Left ventricle myocardium superior (tissue), 1 donor: ENCODE measurements at places on chromosomes 13 and 19. TPM values are rescaled to one million over a fixed set of nuclear protein-coding genes. Genes with fewer than 3 reads are reported as not detected.

DNA sequence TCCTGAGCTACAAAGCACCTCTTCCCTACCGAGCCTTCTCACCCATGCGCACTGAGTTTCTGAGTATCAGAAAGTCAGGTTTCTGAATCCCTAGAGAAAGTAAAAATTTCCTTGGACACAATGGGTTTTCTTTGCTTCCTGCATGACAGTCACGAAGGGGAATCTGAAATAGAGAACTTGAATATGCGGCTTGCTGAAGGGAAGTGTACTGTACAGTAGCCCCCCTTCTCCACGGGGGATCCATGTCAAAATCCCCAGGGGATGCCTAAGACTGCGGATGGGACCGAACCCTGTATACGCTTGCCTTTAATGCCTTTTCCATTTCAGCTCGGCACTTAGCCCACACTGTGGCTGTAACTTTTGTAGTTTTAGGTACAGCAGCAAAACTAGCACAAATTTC is 107.9 kb downstream of the GGACT start:
- no peak for DNase-seq

EHD2 gene
- total RNA-seq, result 51.5 TPM

ZNF682 gene
- total RNA-seq, result 6.6 TPM

ZNF132 gene
- total RNA-seq, result 5.6 TPM
